Kidney tubule cell (primary cell): ENCODE measurements at places on chromosomes 2 and 18.

GRCh38 chr18:75269124-75269680 lies 58.6 kb downstream of the TSHZ1 start:
- no peak for DNase-seq

- DNase-seq, result no peak
Observed at GRCh38 chr2:73922681-73923080, 4.0 kb upstream of the DGUOK start.

GRCh38 chr18:39190508-39190907 lies 1624.9 kb upstream of the CELF4 start:
- no peak for DNase-seq

GRCh38 chr18:59792353-59792752 lies 95.1 kb upstream of the CCBE1 start:
- no peak for DNase-seq

DNA sequence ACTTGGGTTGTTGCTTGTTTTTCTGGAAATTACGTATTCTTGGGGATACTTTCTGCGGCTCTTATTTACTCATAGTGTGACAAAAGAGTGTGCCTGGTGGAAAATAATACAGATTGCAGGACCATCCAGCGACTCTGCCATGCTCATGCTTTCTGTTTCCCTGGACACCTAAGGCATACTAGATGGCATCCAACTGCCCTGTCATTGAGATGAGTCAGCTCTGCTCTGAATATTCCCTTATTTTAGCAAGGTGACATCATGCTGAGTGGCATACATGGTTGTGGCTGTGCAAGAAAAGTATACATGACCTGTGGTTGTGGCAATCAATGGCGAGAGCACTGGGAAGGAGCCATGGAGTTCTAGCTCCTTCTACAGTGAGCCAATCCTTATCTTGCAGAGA lies 471.0 kb downstream of the TMEM182 start:
- DNase-seq, result peak; percentile 75

- DNase-seq, result peak; percentile 92
Observed at GRCh38 chr18:44826418-44827259, 146.0 kb downstream of the SETBP1 start.

DNA sequence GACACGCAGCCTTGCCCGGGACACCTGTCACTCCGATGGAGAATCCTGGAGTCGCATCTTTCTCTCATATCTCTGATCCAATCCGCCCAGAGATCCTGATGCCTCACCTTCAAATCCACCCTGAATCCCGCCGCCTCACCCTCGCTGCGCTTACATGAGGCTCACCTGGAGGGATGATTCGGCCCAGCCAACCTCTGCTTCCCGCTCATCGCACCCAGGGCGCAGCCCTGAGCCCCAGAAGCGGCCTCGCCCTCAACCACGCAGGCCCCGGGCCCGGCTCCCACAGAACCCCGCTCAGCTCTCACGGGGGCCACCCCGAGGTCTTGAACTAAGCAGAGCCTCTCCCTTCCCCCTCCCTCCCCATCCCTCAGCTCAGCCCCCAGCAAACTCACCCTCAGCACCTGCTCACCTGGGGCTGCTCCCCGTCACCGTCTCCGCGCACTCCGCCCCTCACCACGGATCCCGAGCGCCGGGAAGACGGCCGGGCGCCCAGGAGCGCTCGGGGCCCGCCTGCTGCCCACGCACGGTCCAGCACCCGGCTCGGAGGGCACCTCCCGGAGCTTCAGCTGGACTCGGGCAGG lies 160.0 kb downstream of the NDUFA10 start:
- no peak for DNase-seq

DNA sequence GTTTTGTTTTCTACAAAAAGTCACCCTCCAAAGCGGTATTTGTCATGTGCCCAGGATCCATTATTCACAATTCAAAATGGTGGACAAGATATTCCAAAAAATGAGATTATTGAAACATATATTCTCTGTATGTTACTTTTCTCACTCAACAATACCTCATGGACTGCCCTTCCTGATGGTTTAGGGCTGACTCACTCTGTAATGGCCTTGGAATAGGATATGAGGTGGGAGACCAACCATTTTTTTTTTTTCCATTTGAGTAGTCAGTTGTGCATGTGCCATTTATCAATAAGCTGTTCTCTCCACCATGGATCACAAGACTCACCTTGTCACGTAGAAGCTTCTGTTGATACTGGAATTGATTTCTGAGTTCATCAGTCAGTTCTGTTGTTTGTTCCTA lies 64.5 kb downstream of the LYPD6 start:
- peak; percentile 65 for DNase-seq

- no peak for DNase-seq
Observed at GRCh38 chr2:41914936-41915335, 132.9 kb upstream of the PKDCC start.

- peak; percentile 70 for DNase-seq
Observed at GRCh38 chr18:23504720-23505119, 1.4 kb downstream of the RMC1 start.

GRCh38 chr2:197307236-197307932 lies 3.2 kb downstream of the ANKRD44 start:
- DNase-seq, result no peak

- no peak for DNase-seq
Observed at GRCh38 chr18:64142904-64143303, 6.0 kb downstream of the LINC00305 start.

- no peak for DNase-seq
Observed at GRCh38 chr2:88842656-88843460, 151.4 kb downstream of the RPIA start.

- DNase-seq, result no peak
Observed at GRCh38 chr2:239502430-239503186, 101.8 kb upstream of the HDAC4 start.

DNA sequence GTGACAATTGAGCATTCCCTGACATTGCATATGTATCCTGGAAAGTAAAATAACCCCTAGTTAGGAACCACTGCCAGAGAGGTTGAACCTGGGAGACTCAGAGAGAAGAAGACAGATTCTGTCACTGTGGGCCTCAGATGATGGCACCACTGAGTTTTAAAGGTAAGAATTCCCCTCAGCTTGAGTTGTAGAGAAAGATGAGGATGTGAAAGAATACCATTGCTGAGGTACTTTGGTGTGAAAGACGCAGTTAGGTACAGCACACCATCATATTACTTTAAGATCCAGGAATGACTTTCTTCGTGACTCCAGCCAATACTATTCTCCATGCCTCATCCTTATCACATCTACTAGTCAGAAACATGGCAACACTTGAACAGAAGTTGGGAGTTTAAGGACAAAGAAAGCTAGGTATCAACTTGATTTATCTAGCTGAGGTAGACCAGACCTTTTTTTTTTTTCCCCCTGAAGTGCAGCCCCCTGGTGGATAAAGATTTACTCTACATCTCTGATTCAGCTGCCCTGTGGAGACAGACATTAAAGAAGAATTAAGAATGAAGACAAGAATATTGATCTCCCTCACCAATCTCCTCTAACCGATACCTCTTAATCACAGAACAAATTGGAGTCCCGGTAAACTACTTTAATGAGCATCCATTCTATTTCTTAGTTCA lies 630.5 kb upstream of the FANCL start:
- DNase-seq, result peak; percentile 4
